T-helper 1 cell (primary cell): ENCODE measurements at places on chromosomes 7 and 10.

DNA sequence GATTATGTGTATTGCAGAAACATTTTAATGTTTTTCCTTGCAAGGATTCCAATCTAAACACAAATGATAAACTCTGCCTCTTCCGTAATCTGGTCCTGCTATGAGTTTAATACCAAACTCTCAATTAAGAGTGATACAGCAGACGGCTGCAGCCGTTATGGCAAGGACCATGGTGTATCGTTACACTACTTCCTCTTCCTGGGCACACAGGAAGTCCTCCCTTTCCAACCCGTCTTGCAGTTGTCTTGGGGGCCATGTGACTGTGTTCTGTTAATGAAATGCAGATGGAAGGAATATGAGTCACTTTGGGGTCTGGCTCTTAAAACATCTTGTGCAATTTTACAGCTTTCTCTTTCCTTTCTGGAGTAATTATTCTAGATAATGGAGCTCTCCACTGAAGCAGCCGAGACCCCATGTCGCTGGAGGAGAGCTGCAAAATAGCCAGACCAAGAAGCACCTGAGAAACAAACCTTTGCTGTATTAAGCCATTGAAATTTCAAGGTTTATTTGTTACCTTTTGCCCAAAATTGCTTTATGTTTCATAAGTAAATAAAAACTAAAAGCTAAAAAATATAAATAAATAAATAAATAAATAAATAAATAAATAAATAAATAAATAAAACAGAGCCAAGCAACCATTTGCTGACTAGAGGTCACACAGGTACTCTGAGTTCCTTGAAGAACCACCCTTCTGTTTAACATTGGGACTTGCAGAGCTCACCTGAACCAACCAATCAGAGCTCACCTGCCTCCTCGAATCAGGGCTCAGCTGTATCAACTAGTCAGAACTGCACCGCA is 74.7 kb downstream of the FRMPD2 start:
- DNase-seq: no peak

DNA sequence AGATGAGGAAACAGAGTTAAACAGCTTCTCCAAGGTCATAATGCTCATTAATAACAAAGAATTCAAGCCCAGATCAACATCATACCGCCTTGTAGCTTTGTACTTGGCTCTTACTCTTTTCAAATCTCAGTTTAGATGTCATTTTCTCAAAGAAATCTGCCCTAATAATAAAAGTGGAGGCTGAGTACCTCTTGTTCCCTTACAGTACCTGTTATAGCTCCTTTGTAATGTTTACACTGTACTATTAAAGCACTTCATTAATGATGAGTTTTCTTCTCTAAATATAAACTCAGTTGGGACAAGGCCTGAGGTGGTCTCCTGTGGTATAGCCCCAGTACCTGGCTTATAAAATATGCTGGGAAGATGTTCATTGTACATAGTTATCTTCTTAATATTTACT is 7.8 kb downstream of the SMNDC1 start:
- DNase-seq: no peak

DNA sequence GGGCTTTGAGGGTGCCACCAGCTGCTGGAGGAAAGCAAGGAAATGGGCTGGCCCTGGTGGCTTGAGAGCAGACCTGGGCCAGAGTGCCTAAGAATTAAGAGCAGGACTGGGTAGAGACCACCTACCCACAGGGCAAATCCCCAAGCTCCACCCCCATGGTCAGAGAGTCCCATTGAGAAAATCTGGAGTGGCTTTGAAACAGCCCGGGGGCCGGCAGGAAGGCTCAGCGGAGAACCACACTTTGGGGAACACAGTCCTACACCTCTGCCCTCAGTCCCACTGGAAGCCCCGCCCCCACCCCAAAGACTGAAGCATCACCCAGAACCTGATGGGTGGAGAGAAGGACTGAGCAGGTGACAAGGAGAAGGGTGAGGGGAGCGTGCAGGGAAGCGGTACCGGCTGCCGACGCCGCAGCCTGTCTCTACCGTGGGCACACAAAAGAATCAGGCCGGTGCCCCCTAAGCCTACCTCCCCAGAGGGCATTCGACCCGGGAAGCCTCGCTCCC is 3.6 kb downstream of the SMARCD3 start:
- DNase-seq: no peak

DNA sequence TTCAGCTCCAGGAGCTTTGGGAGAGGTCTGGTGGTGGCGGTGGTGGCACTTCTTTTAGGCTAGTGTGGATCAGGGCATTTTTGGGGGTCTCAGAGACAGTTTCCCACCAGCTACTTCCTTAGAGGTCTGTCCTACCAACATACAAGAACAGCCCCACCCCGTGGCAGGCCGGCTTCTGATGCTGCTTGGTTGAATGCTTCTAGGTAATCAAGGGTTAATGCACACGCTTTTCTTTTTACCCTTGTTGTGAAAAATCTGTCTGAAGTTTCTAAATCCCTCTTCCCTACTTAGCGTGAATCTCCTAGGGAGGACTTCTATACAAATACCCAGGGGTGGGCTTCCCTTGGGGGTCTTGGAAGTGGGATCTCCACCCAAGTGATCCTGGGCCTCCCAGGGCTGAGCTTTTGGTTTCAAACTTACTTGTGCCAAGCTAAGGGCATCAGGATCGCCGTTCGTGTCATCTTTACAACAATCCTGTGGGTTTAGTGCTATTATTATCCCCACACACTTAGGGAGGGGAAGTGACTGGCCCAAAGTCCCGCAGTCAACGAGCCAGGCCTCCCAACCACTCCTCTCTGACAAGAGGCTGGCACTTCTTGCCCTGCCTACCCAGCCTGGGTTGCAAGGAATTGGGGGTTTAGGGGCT is 1.7 kb downstream of the SH2B2 start:
- no peak for DNase-seq

DNA sequence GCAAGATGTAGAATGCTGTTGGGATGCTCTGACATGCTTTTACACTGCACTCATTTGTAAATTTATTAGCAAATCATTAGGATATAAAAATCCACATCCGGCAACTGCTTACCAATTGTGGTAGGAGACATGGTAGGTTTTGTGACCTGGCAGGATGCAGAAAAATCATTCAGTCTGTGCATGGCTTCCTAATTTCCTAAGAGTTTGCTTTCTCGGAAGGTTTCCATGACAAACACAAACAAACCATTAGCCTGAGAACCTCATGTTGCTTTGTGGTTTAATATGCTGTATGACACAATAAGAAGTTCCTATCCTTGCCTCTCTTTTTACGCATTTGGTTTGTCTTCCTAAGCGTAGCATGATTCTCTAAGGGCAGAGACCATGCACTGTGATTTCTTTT is 14.7 kb upstream of the LMBR1 start:
- no peak for DNase-seq

GRCh38 chr7:130954918-130955564 is 221.0 kb upstream of the KLF14 start:
- DNase-seq: no peak

- DNase-seq: no peak
Measured at GRCh38 chr10:127612-128432, 7.4 kb upstream of the ZMYND11 start.

DNA sequence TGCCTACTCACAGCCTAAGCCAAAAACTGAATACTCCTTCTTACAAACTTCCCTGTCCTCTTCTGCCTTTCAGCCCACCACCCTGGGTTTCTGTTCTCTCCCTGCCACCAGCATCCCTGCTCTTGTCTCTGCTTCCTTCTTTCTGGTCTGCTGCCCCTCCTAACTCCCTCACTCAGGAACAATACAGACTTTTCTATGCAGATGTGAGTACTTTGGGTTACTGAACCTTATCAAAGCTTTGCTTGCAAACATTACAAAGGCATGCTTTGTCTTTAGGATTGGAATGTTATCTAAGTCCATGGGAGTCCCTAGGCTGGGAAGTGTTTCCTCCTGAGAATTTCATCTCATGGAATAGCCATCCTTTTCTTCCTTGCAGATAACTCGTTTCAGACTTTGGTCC is 28.9 kb downstream of the CNNM1 start:
- no peak for DNase-seq

DNA sequence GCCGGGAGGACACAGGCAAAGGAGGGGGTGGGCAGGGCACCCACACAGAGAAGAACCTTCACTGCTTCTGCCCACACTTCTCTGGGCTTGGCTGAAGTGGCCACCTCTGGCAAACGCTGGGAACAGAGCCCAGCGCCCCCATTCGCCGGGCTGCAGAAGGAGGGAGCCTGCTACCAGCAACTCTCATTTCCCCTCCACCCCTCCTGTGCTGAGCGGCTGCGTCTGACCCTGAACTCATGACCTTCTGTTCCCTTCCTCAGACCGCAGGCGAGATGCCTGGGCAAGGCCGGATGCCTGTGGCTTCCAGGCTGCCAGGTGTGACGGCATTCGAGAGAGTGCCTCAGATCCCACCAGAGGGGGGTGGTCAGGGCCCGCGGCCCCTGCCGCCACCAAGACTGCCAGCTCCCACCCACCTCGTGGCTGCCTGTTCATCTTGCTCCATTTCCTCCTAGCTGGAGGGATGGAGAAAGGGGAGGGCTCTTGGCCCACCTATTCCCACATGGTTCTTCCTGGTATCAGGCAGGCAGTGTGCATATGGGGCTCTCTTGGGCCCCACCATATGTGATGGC is 19.8 kb downstream of the DNAJB12 start:
- DNase-seq: peak; percentile 81

GRCh38 chr10:63120554-63120953 is 12.6 kb upstream of the NRBF2 start:
- DNase-seq: no peak

DNA sequence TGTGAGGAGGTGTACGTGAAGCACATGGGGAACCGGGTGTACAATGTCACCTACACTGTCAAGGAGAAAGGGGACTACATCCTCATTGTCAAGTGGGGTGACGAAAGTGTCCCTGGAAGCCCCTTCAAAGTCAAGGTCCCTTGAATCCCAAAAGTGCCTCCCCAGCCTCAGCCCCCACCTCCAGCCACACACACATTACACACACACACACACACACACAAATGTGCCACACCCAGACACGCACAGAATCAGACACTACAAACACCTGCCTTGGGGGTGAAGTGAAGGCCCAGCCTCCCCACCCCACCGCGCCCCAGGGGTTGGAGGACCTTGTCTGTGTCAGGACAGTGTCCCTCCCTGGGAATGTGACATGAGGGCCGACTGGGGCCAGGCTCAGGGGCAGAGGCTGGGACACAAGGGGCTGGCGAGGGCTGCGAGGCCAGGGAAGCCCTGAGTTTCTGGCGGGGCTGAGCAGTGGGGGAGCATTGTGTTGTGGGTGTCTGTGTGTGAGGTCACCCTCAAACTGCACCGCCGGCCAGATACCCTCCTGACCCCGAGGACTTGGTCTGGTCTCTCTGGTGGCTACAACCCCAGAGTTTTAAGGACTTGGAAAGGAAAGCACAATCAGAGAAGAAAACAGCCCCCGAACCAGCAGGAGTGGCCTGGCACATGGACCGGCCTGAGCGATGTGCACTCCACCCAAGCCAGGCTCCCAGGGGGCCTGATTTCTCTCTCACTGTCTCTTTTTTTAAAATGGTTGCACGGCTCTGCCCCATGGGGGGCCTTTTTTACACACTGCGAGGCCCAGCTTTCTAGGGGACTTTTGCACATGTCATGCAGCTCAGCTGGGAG is 4.0 kb upstream of the ATP6V1F start:
- DNase-seq: no peak

- DNase-seq: no peak
Measured at GRCh38 chr10:49644035-49644646, 30.3 kb downstream of the CHAT start.

- no peak for DNase-seq
Measured at GRCh38 chr7:155864271-155864985, 52.2 kb upstream of the SHH start.

DNA sequence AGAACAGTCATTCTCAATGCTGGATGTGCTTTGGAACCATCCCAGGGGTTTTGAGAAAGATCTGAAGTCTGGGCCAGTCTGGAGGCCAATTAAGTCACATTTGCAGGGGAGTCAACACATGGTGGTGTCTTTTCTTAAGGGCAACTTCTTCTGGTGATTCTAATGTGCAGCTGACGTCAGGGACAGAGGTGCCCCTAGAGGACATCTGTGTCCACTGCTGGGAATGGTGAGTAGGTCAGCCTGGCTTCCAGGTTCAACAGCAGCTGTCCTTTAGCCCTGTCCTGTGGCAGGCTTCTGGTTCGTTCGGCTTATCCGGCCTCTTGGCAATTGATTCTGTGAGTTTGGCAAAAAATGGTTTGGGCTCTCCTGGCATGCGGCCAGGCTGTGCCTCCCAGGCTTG is 269.7 kb upstream of the HABP2 start:
- DNase-seq: no peak

DNA sequence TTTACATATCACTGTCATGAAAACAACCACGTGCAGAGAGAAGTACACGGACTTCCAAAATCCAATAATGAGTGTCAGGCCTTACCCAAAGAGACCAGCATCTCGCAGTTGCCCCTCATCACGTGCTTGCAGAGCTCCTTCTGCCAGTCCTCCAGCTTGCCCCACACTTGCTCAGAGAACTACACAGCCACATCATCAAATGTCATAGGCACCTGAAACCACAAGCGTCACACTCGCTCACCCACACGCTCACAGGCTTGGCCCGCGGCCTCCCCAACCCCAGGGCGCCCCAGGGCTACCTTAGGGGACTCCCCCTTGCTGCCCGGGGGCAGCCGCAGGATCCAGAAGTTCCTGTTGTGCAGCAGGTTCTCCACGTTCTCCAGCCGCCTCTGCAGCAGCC is 123.4 kb upstream of the ZNF746 start:
- no peak for DNase-seq

- no peak for DNase-seq
Measured at GRCh38 chr10:56895306-56895705, 534.2 kb upstream of the ZWINT start.

DNA sequence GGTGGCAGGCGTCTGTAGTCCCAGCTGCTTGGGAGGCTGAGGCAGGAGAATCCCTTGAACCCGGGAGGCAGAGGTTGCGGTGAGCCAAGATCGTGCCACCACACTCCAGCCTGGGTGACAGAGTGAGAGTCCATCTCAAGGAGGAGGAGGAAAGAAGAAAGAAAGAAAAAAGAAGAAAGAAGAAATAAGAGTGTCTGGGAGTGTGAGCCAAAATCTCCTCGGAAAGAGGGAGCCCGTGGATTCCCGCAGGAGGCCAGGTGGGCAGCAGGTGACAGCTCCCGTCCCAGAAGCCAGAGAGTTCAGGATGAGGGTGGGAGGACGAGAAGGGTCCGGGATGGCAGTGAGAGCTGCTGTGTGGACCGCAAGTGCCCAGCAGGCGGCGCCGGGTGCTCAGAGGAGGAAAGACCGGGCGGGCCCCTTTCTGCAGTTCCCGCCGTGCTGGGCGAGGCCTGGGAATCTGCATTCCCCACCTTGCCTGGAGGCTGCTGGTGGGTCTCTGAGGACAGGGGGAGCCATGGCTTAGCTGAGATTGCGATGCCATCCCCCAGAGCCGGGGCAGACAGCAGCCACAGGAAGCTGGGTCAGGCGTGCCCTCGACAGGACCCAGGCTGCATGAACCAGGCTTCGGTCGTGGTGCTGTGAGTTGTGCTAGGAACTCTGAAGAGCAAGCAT is 17.1 kb upstream of the AMZ1 start:
- DNase-seq: peak; percentile 50

DNA sequence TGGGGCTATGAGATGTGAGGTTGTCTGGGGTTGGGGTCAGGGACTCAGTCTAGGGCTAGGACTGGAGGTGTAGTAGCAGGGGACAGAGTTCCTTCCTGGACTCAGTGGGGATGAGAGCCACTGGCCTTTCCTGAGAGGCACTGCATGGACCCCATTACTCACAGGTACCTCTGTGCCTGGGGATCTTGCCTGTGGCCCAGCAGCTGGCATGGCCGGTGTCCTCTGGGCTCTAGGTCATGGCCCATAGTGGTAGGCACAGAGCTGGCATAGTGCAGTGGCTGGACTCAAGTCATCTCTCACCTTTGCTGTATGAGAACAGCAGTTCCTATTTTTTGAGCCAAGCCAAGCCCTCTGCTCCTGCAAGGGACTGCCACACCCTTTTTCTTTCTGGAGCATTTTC is 51.9 kb downstream of the NEURL1 start:
- DNase-seq: no peak
